Stimulated activated CD4-positive, alpha-beta T cell treated with anti-CD3 and anti-CD28 coated beads, Interleukin-15, amount 100 ng/mL, for 24 hours (primary cell): ENCODE measurements at places on chromosomes 1 and 21.

DNA sequence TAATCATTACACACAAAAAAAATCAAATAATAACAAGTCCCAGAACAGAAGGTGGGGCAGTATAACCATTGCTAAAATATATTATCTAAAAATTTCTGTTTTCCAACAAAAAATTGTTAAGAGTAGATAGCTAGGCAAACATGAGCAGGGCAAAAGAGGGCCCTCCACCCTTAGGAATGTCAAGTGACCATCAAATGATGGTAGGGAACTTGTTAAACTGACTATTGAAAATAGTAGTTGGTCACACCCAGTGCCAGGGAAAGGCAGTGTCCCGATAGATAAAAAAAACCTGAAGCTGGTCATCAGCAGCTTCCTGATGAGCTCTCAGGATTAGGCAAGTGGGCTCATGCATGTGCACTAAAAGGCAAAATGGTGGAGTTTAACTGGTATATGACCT lies 18.4 kb upstream of the COP1 start:
- DNase-seq = no peak

DNA sequence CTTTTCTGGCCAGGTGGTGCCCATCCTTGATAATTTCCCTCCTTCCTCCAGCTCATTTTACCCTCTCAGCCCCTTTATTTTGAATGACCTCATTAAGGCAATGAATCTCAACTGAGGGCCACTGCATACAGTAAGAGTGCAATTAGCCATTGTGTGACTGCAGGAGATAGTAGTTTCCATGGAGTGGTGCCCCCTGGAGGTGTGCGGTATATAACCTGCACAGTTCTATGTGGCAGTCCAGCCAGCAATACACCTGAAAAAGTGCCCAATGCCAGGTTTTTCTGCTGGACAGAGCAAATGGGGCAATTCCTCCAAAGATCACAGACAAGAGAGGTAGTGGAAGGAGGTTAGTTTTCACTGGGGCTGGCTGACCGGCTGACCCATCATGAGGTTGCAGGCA lies 25.9 kb upstream of the LRRC38 start:
- no peak for DNase-seq

GRCh38 chr1:72371259-72372035 lies 89.1 kb upstream of the NEGR1 start:
- DNase-seq = no peak

GRCh38 chr1:96934282-96934681 lies 212.7 kb downstream of the PTBP2 start:
- no peak for DNase-seq

- no peak for DNase-seq
Measured at GRCh38 chr21:16536643-16537434, 807.1 kb downstream of the USP25 start.
